Forelimb muscle (tissue), 1 donor: ENCODE measurements at places on chromosomes 2 and 18.

GRCh38 chr2:114461116-114461515 lies 18.7 kb downstream of the DPP10 start:
- no peak for DNase-seq

DNA sequence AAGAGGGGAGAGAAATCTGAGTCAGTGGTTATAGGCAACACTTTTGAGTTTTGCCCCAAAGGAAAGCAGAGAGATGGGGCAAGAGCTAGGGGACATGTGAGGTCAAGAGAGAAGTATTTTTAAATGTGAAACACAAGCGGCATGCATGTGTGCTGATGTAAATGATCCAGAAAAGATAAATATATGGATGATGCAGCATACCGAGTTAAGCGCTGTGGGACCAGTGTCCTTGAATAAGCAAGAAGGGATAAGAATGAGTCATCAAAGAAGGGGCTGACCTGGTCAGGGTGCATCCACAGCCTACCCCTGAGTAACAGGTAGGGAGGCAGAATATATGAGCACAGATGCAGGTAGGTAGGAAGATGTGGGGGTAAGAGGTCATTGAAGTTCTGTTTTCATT lies 180.9 kb downstream of the TRABD2A start:
- no peak for DNase-seq

GRCh38 chr2:263022-263738 lies 652 bp downstream of the SH3YL1 start:
- no peak for DNase-seq

- no peak for DNase-seq
These were observed 54.2 kb upstream of the FZD5 start for GRCh38 chr2:207823865-207824264.

GRCh38 chr18:30451981-30452380 lies 590.6 kb downstream of the DSC3 start:
- DNase-seq, result no peak

- DNase-seq, result no peak
These were observed at the start of gene TRPM8 for GRCh38 chr2:233917116-233917515. Gene TRPM8 (plus strand): TSS chr2:233917373. CDS start chr2:233926538, 9,165 bp downstream.

GRCh38 chr18:11963991-11964484 lies 17.3 kb upstream of the IMPA2 start:
- DNase-seq, result no peak

GRCh38 chr2:37570773-37571586 lies 100.5 kb downstream of the CDC42EP3 start:
- DNase-seq, result no peak

- no peak for DNase-seq
These were observed 111.2 kb downstream of the TPGS2 start for GRCh38 chr18:36717422-36718110.

GRCh38 chr2:128531856-128532255 lies 213.2 kb upstream of the HS6ST1 start:
- no peak for DNase-seq

GRCh38 chr2:178072383-178073301 lies at the start of gene PDE11A:
Gene PDE11A (minus strand): TSS chr2:178072777. CDS start chr2:178072437, 340 bp downstream.
- DNase-seq, result no peak

DNA sequence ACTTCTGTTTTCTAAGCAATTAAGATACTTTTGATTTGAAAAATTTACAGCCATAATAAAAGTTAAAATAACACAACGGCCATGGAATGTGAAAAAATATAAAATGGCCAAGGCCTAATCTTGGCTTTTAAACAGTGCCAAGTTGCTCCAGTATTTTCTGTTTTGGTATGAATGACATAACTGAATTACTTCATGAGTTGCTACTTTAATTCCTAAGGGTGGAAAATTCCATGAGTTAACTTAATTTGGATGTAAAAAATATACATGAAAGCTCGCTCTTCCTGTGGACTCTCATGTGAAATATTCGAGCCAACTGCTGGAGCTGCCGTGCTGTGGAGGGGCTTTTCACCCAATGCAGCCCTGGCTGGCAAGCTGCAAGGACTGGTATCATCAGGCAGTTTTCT lies 286.0 kb upstream of the CCDC68 start:
- no peak for DNase-seq

DNA sequence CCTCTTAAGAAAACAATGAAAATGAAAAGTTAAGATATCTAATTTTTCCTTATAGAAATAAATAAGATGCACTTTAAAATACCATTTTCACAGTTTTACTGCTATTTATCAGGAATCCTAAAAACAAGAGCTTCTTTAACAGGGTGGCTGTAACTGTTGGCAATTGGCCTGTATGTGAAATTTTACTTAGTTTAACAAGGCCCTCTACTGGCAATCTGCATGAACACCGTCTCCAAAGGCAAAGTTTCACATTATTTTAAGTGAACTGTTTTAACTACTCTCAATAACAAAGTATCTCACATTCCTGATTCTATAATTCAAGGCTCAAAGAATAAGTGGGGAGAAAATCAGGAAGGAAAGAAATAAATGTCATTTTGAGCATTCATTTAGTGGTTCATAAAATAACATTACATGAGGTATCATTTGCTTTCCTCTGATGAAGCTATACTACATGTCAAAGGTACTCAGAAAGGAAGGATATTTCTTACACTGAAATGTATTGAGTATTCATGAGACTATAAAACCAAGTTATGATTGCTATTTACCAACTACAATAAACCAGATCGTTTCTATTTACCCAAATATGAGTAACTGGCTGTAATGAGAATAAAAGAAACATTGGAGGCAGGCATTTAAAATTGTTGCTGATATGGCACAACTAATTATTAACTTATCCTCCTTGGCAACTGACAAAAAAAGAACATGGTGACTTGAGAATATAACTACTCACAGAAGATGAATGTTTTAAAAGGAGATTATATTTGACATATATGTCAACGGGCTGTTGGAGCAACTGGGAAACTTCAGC lies 7.0 kb downstream of the NCKAP5 start:
- DNase-seq, result no peak

- no peak for DNase-seq
These were observed 248.7 kb upstream of the SIX3 start for GRCh38 chr2:44692821-44693220.

GRCh38 chr2:33616873-33617272 lies 17.8 kb upstream of the FAM98A start:
- DNase-seq, result no peak

- DNase-seq, result no peak
These were observed 137.7 kb downstream of the IRS1 start for GRCh38 chr2:226661789-226662545.

DNA sequence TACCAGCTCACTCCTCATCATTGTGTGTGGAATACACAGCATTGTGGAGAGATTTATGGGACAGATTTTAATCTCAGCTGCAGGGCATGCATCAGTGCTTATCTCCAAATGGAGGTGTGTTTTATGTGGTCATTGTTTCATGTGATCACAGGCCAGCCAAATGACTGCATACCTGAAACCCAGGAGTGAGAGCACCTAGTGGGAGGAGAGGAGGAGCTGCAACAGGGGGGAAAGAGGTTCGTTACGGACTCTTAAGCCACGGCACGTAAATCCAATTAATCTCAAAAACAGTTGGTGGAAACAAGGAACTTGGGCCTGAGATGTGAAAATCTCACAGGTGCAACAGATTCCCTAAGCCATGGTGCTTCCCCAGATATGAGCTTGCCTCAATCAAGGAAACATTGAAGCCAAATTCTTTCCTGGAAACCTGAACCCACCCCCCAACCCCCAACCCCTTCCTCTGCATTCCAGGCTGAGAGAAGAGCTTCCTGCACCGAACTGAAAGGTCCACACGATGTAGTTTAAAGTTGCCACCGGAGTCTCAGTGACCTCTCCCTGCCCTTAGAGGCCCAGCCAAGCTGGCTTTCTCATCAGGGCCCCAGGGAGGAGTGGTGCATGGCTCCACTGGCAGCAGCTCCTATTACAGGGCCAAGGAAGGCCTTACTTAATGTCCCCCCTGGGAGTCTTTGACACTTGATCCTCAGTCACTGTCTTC lies 167.4 kb downstream of the C1D start:
- DNase-seq, result no peak

DNA sequence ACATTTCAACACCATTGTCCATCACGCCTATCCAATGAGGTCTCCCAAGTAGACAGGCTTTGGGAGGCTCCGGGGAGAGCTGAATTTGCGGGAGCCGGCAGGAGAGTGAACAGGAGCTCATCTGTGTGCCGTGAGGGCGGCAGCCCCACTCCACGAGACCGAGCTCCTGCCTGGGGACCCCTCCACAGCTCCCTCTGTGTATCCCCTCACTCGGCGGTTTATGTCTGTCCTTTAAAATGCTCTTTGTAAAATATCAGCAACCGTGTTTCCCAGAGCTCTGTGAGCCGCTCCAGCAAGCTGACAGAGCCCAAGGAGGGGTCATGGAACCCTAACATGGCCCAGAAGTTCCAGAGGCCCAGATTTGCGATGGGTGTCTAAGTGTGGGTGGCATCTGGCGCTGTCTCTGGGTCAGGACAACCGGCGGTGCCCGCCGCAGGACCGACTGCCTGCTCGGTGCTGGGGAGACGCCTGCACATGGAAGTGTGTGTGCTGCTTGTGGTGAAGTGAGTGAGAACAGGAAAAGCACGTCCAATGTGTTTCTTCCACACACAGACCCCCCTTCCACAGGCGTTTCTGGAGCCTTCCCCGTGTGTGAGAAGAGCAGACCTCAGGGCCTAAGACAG lies 34.8 kb downstream of the SLC66A2 start:
- DNase-seq, result no peak

- DNase-seq, result no peak
These were observed 112.4 kb upstream of the GATA6 start for GRCh38 chr18:22056950-22057349.

- DNase-seq, result no peak
These were observed 46.4 kb upstream of the DSC1 start for GRCh38 chr18:31209041-31209440.

- DNase-seq, result no peak
These were observed 37.0 kb downstream of the CD8B2 start for GRCh38 chr2:106523976-106524665.

- DNase-seq, result no peak
These were observed 85.0 kb downstream of the WDSUB1 start for GRCh38 chr2:159201360-159202063.

GRCh38 chr18:34121200-34121721 lies 103.5 kb downstream of the NOL4 start:
- DNase-seq, result no peak

- DNase-seq, result no peak
These were observed 678.8 kb downstream of the KCNJ3 start for GRCh38 chr2:155377266-155377680.

- no peak for DNase-seq
These were observed 68.3 kb downstream of the SPTBN1 start for GRCh38 chr2:54524226-54524991.

DNA sequence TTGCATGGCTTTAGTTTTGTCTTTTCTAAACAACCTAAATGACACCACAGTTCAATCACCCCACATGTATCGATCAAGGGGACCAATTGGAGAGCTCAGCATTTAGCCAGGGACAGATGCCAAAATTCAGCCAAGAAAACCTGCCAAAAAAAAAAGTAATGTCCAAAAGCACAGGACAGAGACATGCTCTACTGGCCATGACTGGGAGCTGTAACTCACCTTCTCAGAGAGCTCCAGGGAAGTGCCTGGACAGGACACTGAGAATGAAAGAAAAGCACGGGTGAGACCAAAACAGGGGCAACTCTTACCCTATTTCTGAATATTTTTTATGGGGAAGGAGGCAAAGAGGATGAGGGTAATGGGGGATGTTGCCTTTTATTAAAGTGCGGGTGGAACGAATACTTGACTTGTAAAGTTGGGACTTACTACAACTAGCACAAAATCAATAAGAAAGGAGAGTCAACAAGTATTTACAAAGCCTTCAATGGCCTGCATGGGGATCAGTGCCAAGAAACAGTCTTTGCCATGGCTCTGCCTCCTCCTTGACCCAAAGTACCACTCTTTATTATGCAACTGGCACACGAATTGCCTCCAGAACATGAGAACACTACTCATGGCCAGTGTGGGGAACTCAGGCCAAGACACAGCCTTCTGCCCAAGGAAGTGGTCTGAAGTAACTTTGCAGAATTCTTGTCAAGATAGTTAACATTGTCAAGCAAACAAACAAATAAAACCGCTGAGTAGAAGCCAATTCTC lies 72.9 kb upstream of the HK2 start:
- DNase-seq, result no peak

GRCh38 chr18:79678665-79679551 lies 695 bp upstream of the CTDP1 start:
- peak; percentile 97 for DNase-seq

DNA sequence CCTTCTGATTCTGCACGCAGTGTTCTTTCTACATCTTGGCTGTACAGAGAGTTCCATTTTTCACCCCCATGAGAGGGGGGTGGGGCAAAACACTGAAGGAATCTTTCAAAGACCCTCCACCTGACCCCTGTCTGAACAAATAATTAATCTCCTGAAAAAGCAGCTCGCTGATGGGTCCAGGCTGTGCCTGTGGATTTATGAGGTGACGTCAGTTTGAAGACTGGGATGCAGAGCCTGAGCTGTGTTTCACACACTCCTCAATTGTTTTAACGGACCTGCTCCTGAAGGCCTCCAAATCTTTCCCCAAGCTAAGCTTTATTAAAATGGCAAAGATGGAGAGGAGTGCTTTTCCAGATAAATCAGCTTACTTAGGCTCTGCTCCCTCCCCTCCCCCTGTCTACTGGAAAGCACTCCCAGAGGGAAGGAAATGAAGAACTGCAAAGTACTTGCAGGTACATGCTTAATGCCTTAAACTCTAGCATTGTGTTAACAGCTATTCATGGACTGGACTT lies 390.2 kb upstream of the TNP1 start:
- no peak for DNase-seq

GRCh38 chr2:237022533-237022932 lies 63.2 kb upstream of the COPS8 start:
- no peak for DNase-seq

DNA sequence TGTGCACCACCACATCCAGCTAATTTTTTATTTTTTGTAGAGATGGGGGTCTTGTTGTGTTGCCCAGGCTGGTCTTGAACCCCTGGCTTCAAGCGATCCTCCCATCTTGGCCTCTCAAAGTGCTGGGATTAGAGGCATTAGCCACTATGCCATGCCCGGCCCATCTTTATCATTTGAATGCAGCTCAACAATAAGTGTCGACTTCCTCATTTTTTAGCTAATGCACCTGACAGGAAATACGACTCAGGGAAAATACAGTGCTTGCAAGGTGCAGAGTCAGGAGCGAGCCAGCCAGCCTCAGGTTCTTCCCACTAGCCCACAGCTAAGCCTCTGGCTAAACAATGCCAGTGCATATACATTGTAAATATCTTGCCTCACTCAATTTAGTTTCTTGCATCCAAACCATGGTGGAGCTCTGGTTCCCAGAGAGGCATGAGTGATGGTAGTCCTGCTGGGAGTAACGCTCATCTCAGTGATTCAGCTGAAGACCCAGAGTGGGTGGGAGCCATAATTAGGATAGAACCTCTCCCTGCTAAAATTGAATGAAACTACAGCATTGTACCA lies 135.0 kb downstream of the TGIF1 start:
- DNase-seq, result no peak

DNA sequence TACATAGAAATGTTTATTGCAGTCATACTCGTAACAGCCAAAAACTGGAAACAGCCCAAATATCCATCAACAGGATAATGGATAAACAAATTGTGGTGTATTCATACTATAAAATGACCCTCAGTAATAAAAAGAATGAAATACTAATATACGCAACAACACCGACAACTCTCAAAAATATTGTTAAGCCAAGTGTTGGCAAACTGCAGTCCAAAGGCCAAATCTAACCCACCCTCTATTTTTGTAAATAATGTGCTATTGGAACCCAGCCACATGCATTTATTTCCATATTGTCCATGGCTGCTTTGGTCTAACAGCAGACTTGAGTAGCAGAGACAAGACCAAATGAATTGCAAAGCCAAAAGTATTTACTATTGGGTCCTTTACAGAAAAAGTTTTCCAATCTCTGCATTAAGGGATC lies 151.0 kb downstream of the MREG start:
- peak; percentile 78 for DNase-seq

GRCh38 chr2:230343747-230344146 lies 16.8 kb downstream of the SP140L start:
- DNase-seq, result no peak
